Activated gamma-delta T cell (primary cell): ENCODE measurements at places on chromosomes 16 and 17.

GRCh38 chr17:19873346-19873745, 5.6 kb upstream of the ULK2 start:
- DNase-seq, result no peak

GRCh38 chr17:29954405-29954804, 13.0 kb downstream of the EFCAB5 start:
- no peak for DNase-seq

GRCh38 chr16:66872559-66872942, 7.8 kb upstream of the PDP2 start:
- DNase-seq, result no peak

- no peak for DNase-seq
These were observed 6.9 kb downstream of the CYBC1 start for GRCh38 chr17:82443465-82444283.

DNA sequence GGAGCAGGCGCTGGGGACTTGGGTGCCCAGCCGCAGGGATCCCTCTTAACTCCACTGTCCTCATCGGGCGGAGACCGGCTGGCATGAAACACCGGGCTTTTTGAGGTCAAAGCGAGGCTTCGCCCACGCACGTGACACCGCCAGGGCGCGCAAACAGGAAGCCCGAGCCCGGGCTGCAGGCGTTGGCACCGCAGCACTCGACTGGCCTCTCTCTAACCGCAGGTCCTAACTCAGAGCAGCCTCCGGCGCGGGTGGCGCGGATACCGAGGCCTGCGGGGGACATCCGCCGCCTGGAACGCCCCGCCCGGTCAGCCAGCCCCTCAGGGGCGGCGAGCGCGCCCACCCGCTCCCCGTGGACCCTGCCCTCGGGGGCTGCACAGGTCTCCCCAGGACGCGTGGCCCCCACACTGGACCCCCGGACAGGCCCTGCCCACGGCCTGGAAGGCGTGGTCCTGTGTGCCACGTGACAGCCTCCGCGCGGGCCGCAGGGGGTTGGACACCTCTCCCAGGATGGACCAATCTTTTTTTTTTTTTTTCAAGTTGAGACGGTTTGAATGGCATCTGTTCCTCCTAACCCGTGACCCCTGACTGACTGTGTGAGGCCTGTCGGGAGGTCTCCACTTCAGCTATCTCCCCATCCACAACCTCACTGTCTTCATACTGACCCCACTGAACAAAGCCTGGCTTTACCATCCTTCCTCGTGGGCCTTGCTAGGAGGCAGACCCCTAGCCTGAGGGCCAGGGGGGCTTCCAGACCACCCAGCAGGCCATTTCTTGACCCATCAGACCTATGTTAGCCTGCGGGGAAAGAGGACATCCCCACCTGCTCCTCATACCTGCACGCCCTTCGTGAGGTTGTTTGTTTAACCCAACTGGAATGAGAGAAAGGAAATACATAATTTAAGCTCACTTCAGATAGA, 8.4 kb upstream of the SLC47A2 start:
- DNase-seq, result no peak

GRCh38 chr17:5416901-5417300, 2.6 kb downstream of the NUP88 start:
- DNase-seq, result no peak

GRCh38 chr16:68166264-68166663, 69.7 kb downstream of the ESRP2 start:
- DNase-seq, result no peak

DNA sequence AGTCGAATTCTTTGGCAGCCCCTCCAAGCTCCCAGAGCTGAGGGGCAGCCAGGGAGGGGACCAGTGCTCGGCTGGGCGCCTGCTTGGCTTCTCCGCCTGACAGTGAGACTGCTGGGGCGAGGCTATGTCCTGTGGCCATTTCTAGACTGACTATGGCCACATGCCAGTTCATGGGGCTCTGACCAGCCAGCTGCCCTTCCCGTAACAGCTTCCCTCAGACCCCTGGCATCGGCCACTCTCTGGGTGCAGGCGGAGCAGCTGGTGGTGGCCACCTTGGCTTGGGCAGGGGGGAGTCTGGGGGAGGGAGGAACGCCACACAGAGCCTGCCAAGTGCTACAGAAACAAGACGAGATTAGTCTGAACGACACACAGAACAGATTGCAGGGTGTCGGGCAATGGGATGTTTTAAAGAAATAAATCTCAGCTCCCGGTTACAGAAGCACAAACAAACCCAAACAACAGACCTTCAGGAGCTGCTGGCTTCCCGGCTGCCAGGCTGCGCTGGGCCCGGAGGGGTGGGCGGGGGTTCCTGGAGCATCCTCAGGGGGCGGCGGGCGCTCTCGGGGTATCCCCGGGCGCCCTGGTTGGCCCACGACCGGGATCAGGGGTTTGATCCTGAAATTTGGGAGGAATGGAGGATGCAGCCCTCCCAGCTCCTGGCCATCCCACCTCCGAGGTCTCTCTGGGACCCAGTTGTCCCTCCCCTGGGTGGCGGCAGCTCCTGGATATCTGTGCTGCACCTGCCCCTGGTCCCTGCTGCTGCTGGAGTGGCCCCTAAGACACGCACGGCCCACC, 34.5 kb downstream of the TBC1D16 start:
- DNase-seq, result no peak
